Activated T-helper 17 cell treated with anti-CD3 and anti-CD28 coated beads, Interleukin-2, amount 50 U/mL, for 72 hours (primary cell): ENCODE measurements at places on chromosomes 13 and 19. TPM values are rescaled to one million over a fixed set of nuclear protein-coding genes. Genes with fewer than 3 reads are reported as not detected.

- ATAC-seq, result no peak
These were observed 4.9 kb downstream of the ARHGEF7 start for GRCh38 chr13:111119966-111120365.

- ATAC-seq, result peak; percentile 100
These were observed 18.5 kb upstream of the POP4 start for GRCh38 chr19:29587518-29587986.

The ZNF578 gene
- 0.11 TPM for total RNA-seq

GRCh38 chr19:21922276-21922675 lies 86.3 kb upstream of the ZNF43 start:
- no peak for ATAC-seq

The ZNF558 gene
- total RNA-seq, result 24.7 TPM

- no peak for ATAC-seq
These were observed 82.2 kb downstream of the EDNRB start for GRCh38 chr13:77836423-77836822.

The GAPDHS gene
- not detected for total RNA-seq

The ATCAY gene
- not detected for total RNA-seq

GRCh38 chr19:34353546-34353945 lies 11.4 kb upstream of the GPI start:
- no peak for ATAC-seq

The SPACA7 gene
- total RNA-seq, result not detected

The KCNRG gene
- 0.45 TPM for total RNA-seq

DNA sequence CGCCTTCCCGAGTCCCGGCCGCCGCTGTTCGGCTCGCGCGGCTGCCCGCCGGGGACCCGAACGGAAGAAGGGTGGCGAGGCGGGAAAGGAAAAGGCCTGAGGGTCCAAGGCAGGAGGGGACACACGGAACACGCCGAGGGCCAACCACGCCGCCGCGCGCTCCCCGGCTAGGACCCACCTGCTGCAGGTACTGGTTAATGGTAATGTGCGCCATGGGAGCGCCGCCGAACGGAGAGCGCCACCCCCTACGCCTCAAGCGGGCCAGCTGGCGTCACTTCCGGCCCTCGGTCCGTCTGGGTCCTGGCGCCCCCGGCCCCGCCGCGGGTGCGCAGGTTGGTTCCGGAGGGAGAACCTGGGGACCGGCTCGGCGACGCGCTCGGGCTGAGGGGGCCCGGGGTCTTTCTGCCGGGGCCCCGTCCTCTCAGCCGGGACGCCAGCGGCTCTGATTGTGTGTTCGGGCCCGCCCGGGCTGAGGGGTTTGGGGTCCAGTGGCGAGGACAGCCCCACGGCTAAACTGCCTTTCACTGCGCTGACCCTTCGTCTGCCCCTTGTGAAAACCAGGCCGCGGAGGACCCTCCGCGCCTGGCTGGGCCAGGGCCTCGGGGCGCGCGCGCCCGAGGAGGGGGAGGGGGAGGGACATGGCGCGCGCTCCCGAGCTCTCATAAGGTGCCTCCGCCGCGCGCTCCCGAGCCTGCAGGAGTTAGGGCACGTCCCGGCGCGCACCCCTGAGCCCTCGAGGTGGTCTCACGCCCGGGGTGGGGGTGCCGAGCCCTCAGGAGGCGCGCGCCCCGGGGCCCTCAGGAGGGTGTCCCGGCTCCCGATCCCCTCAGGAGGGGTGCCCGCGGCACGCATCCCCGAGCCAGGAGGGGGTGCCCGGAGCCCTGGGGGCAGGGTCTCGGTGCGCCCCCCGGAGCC lies at the start of gene PCID2:
Gene PCID2, minus strand, starts transcription at position 249 of the 915 bp plus-strand sequence. Its CDS starts 35 bp downstream, at position 214.
- peak; percentile 76 for ATAC-seq

The SIGLEC8 gene
- total RNA-seq, result not detected

The DACT3 gene
- total RNA-seq, result 5.4 TPM

The IGFL1 gene
- not detected for total RNA-seq

DNA sequence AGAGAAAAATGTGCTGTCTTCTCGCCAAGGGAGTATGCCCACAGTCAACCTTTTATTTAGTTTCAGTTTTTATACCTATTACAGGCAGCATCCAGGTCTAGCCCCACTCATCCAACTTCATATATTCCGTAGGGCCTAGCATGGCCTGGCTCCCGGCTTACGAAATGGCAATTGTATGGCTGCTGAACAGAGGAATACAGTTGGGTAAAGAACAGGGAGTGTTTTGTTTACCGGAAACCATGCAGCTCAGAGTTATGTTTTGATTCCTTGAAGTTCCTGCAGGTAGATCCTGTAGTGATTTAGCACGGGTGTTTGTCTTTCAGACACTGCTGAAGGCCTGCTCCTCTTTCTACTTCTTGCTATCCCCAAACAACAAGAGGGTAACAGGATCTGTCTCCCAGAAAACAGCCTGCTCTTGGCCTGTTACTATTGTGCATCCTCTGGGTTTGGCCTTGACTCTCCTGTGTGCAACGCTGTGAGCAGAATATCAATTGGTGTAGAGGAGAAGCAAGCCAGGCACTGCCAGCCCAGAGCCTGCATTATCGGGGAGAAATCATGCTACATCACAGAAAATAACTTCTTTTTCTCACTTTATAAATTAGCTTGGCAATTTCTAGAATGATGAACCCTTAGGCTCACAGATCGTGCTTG lies 32.4 kb downstream of the OLFM4 start:
- ATAC-seq, result no peak

The LIM2 gene
- total RNA-seq, result not detected

The ZNF440 gene
- total RNA-seq, result 8.7 TPM

DNA sequence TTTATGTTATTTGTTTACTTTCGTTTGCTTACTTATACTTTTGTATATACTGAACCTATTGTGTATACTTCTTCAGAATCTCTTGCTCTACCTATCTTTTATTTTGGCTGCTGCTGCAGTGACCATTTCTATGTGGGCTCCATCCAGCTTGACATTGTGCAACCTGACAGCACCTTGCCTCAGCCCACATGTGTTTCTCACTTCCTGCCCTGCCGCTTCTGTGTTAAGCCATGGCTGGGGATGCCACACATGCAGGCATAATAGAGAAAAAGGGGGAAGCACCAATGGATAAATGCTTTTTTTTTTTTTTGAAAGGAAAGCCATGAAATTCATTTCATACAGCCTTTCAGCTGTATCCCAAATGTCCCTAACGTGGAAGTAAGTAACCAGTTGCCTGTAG lies 147.6 kb downstream of the RBM26 start:
- ATAC-seq, result no peak

- ATAC-seq, result no peak
These were observed 1.5 kb upstream of the TRPC4 start for GRCh38 chr13:37870895-37871550.
